ENCODE measurements at places on chromosomes 2 and 18. TPM values are rescaled to one million over a fixed set of nuclear protein-coding genes. Genes with fewer than 3 reads are reported as not detected.

DNA sequence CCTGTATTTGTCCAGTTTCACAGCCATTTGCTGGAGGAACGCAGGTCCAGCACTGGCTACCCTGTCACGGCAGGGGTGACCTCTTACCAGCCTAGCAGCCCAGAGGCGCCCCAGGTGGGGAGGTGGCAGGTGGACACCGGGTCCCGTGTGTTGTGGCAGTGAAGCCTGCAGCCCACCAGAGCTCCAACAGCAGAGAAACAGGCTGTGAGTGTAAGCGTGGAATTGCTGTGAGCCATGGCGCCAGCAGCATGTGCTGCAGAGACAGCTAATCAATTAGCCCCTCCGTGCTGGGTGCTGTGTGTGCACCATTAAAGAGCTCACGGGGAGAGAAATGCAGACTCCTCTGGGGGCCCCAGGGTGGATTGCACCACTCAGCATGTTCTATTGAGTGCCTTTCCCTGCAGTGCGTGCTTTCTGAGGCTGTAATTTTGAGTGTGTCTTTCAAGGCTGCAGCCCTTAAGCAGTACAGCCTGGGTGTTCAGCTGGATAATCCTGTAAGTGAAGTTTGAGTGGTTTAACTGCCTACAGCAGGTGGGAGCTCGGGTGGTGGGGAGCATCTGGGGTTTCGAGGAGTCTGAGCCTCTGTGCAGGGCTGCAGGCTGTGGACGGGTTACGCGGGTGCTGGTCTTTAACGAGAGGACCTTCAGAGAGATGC, 15.9 kb downstream of the RTP5 start:
- DNase-seq = no peak

Gene COL3A1
- 2,500 TPM for total RNA-seq

DNA sequence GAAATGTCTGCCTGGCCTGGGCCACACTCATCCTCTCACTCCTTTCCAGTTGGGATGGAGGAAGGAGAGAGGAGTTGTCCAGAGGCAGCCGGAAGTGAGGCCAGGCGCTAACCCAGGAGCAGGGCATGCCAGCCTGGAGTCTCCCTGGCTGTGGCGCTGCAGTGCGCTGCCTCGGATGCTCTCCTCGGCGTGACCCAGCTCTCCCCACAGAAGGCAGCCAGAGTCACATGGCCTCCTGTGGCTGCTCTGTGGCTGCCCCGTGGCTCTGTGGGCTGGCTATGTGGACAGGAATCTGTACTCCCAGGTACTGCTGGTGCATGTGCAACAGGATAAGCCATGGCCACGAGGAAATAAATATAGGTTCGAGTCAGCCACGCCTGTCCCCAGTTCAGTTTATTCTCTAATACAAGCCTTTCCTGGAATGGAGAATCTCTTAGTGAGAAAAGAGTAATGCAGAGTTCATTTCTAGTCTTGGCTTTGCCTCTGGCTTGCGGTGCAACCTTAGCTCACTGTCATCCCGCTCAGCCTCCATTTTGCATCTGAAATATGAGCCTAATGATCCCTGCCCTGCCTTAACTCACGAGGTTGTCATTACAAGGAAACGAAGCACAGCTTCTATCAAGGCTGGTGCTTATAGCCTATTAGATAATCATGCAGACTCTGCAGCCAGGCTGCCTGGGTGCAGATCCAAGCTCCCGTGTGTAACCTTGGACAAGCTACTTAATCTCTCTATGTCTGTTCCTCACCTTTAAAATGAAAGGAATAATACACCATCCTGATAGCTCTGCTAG, 106.3 kb downstream of the ANTXR1 start:
- DNase-seq = no peak

Gene DIPK1C
- total RNA-seq = not detected

GRCh38 chr2:56654936-56655335, 471.1 kb downstream of the CCDC85A start:
- DNase-seq = no peak

DNA sequence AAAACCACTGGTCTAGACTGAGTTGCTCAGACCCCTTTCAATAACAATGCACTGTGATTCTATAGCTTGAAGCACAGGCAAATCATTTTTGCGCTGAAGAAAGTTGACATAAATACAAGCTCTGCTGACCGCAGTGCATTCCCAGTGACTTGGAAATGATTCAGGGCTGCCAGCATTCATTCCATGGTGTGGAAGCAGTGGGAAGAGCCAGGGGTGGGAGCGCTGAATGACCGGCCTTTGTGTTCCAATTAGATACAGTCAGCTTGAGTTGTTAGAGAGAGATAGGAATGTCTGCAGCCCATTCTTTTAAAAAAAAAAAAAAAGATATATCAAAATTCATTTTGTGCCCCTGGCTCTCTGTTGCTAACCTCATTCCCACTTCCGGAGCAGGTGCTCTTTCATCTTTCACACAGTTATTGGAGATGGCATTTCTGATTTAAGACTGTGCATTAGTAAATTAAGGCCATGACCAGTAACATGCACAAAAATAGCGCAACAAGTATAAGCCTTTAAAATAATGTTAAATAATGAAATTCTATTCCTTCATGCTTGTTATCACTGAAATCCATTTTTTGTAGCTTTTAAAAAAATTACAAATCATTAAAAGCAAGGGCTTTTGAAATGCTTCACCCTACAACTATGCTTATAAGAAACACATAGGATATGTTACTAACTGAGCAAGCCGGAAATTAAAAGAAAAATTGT, 59.4 kb upstream of the CTLA4 start:
- DNase-seq = peak; percentile 59

DNA sequence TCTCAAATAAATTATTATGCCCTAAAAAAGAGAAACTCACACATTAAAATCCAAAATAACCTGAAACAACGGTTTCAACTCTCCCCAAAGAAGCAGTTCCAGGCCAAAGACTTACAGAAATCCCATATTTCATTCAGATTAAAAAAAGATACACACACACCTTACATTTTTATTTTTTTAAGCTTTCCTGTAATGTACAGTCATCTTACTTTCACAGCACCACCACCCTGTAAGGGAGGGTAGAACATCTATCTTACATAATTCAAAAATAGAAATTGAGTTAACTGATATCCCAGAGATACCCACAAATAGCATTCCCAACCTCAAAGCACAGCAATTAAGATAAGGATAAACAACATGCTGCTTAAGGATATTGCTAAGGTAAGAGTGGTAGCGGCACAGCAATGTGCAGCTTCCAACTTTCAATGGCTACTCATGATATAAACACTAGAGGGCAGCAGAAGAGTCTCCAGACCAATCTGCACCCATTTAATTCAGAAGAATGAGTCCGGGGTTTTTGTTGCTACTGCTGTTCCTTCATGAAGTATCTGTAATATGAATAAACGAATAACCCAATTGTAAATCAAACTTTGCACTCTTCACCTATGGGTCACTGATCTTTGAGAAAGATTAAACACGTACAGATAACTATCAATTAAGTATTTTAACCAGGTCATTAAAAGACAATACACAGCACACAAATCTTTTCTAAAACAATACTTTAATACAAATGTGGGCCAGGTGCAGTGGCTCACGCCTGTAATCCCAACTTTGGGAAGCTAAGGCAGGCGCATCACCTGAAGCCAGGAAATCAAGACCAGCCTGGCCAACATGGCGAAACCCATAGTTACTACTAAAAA, 11.3 kb downstream of the GFPT1 start:
- DNase-seq = peak; percentile 16

DNA sequence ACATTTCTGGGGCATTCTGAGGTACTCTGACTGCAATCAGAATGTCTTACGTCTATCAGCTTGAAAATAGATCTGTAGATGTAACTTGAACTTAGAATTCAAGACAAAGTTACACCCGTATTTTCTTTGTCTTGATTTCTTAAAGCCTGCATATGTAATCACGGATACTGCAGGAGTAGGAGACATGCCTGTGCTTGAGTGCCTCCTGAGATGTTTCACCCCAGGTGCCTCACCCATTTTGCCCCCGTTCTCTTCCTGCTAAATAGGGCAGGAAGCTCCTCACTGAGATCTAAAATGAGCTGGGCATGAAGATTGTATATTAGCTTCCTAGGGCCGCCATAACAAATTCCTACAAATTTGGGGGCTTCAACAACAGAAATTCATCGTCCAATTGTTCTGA, 131.9 kb downstream of the RDH14 start:
- DNase-seq = no peak

GRCh38 chr18:41873730-41874129, 81.3 kb upstream of the PIK3C3 start:
- no peak for DNase-seq

Gene PAX3
- not detected for total RNA-seq

GRCh38 chr18:3007491-3007890, 5.5 kb downstream of the LPIN2 start:
- no peak for DNase-seq

- no peak for DNase-seq
Observed at GRCh38 chr2:10665833-10666232, 23.9 kb downstream of the NOL10 start.

DNA sequence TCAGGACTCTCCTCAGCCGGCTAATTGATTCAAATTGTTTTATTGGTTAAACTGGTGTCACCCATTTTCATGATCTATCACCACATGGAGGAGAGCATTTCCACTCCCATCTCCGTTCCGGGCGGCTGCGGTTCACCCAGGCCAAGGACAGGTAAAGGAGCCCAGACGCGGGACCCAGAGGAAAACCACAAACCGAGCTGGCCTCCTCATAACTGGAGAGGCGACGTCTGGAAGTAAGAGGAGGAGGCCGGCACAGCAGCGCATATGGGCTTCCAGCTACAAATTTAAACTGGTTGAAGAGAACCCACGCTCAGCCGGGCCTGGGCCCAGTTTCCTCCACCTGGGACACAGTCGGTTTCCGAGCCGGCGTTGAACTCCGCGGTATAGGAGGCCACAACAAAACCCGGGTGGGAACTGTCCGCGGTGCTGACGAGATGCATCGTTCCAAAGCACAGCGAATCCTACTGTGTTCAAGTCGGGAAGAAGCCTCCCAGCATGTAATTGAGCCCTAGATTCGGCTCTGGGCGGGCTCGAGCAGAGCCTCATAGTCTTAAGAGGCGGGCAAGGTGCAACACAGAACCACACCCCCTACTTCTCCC, 3.0 kb upstream of the SKOR2 start:
- DNase-seq = peak; percentile 77

DNA sequence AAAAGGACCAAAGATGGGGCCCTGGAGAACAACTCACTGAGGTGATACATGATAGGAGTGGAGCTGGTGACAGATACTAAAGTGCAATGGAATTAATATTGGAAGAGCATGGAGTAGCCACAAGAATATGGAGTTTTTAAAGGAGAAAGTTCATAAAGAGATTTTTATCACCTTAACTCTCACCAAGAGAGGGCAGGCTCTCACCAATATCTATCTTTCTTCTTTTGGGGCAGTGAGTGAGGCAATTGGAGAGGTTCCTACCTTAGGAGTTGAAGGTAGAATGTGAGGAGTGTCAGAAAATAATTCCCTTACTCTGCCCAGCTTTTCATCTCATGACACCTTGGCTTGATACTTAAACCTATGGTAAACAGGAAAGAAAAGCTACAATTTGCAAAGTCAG, 233.7 kb upstream of the CWC22 start:
- DNase-seq = no peak

GRCh38 chr2:126761981-126762878, 106.3 kb downstream of the GYPC start:
- no peak for DNase-seq

DNA sequence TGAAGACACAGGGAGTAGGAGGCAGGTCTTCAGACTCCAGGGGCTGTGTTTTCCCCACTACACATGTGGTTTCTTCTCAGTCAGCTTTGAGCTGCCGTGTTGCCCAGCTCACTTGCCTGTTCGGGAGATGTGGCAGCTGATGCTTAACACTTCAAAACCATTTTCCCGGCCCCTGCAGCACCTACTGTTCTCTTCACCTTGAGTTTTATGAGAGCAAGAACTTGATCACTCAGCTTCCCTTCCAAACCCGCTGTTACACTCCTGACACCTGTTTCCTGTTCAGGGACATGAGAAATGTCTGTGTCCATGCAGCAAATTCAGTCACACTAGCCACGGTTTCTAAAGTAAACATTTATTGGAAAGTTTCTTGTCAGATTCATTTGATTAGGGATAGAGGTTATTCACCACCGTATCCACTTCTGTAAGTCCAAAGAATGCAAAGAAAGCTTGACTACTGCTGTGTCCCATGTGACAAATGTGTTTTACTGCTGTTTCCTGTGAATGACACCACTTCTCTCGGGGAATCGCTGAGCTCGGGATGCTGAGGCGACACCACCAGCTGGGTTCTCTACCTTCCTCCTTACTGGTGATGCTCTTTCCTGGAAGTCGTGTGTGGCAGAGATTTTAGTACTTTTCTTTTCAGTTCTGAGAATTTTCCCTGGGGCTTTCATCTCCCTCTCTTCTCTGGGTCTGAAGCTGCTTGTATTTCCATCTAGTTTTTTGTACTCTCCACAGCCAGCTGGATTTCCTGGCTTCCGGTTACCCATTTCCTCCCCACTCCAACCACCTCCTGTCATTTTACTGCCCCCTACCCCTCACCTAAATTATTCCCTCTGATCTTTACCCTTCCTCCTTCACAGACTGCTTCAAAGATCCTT, 91.7 kb downstream of the KLF7 start:
- DNase-seq = no peak

Gene TMEM182
- 3.7 TPM for total RNA-seq

Gene CTAGE1
- 0.06 TPM for total RNA-seq

DNA sequence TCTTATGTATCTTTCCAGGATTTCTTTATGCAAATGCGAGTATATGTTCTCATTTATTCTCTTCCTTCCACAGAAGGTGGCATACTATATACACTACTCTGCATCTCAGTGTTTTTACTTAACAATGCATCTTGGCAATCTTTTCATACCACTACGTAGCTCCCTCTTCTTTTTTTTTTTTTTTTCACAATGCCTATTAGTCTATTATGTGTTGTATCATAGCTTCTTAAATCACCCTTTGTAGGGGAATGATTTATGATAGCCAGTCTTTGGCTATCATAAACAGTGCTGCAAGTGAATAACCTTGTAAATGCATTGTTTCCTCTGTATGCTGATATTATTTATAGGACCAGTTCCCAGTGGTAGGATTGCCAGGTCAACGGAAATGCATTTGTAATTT, 204.2 kb downstream of the BABAM2 start:
- DNase-seq = no peak

DNA sequence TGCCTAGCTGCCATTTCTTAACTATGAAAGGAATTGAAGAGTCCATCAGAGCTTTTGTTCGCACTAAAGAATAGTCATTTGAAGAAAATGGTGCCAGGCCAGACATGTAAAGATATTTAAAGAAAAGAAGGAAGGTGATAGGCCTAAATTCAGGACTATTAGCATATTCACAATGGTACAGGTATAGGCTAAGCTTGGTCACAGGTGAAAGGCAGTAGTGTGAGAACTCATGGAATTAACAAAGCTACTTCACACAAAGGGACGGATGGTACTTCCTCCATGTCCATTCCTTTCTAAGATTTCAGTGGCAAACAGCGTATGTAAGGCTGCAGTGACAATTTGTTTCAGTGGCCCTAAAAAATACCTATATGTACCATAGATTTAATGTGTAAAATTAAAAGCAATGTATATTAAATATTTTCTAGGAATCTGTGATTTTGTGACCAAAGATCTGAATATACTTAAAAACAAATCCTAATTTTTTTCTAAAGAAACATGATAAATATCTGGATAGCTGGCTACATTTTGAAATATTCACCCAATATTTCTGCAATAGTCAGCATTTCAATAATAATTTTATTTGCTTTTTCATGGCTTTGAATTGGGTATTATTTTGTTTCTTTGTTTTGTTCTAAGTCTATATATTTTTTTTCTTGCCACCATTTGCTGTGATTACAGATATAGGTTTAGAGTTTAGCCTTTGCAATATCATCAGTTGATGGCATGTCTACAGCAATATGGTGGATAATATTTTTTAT, 116.1 kb downstream of the CAMKMT start:
- no peak for DNase-seq

Measured in lung (tissue), 17 donors.